ENCODE measurements at places on chromosomes 2 and 18. TPM values are rescaled to one million over a fixed set of nuclear protein-coding genes. Genes with fewer than 3 reads are reported as not detected.

The REG3A gene
- polyA plus RNA-seq, result not detected

The MZT2A gene
- polyA plus RNA-seq, result 76.6 TPM

- no peak for DNase-seq
These were observed 1627.7 kb downstream of the LRP1B start for GRCh38 chr2:140502951-140503630.

DNA sequence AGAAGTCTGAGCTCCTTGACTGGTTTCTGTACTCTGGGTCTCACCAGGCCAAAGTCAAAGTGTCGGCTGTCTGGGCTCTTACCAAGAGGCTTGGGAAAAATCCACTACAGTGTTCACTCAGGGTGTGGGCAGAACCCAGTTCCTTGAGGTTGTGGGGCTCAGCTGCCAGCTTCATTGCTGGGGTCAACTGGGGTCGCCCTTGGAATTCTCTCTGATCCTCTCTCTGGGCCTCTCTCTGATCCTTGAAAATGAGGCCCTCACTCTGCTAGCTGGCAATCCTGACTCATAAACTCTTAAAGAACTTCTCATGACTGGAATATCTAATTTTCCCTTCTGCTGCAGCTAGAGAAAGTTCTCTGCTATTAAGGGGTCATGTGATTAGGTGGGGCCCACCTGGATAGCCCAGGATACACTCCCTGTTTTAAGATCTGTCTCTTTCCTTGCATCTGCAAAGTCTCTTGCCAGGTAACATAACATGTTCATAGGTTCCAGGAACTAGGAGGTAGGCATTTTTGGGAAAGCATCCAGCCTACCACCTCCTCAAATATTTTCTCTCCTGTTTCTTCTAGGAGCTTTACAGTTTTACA lies 66.3 kb downstream of the SP110 start:
- DNase-seq, result no peak

DNA sequence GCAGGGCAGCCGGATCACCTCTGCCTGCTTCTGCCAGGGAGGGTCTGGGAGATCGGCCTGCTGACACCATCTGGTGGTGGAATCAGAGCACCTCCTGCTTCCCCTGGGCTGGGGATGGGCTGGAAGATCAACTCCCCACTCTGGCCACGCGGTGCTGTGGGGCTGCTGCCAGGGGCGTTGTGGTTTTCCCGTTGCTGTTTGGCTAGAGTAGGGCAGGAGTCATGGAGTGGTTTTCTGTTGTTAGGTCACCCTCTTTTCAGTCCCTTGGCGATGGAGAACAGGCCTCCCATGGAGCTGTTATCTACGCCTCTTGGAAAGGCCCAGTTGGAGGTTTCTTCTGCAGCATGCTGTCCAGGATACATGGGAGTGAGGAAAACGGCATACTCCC lies 15.2 kb downstream of the BCL2L11 start:
- no peak for DNase-seq
